ENCODE measurements at places on chromosomes 5 and 9. TPM values are rescaled to one million over a fixed set of nuclear protein-coding genes. Genes with fewer than 3 reads are reported as not detected.

The CNTNAP3 gene
- 84.8 TPM for total RNA-seq

The NXNL2 gene
- total RNA-seq = 0.94 TPM

The TXN gene
- 97.3 TPM for total RNA-seq

The HCN1 gene
- total RNA-seq = 36.6 TPM

The SLC6A19 gene
- not detected for total RNA-seq

The MYO10 gene
- total RNA-seq = 46.6 TPM

The PPP2CA gene
- total RNA-seq = 95.8 TPM

The DRD1 gene
- total RNA-seq = 3.4 TPM

The ORM1 gene
- total RNA-seq = not detected

The MOB3B gene
- 20.7 TPM for total RNA-seq

The ADGRV1 gene
- 631 TPM for total RNA-seq

The SHISAL2B gene
- not detected for total RNA-seq

The ANKRD31 gene
- total RNA-seq = 0.94 TPM

The CDKN2A gene
- not detected for total RNA-seq
